ENCODE measurements at places on chromosomes 3 and 15.

DNA sequence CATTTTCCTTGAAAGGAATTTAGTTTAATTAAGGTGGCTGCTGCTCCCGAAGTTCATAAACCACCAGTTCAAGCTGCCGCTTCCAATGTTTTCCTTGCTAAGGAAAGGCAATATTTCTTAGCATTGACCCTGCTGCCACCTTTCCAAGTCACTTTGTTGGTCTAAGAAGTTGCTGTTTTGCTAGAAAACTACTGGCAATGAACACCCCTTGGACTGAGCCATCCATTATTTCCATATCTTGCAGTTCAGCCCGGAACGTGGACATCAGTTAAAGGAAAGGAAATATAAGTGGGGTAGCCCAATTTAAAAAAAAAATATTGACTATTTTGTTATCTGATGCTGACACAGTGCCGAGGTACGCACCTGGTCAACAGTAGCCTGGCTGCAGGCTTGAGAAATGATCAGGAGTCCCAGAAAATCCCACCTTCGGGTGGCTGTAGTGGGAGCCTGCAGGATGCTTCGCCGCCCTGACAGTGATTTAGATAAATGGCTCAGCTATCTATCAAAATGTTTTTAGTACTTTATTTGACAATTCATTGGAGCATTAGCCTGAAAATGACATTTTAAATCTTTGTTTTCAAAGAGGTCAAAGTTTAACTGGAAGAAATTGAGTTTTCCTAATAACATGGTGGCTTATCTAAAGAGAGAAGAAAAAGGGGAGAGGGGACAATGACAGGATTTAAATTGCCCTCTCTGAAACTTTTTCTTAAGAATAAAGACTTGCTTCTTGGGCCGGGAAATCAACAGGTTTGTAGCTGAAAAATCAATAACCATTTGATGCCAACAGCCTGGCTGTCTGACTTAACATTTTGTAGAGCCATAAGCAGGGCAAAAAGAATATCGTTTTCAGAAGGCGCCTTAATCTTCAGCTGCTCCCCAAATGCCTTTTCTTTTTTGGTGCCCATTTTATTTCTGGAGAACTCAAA lies 1.6 kb downstream of the RARB start:
- no peak for DNase-seq

GRCh38 chr3:127377801-127378655 lies 90.2 kb upstream of the PRR20G start:
- DNase-seq = no peak

- no peak for DNase-seq
These were observed 32.2 kb upstream of the MUC13 start for GRCh38 chr3:124966521-124967445.

GRCh38 chr3:41966206-41966605 lies 4.3 kb upstream of the ULK4 start:
- no peak for DNase-seq

DNA sequence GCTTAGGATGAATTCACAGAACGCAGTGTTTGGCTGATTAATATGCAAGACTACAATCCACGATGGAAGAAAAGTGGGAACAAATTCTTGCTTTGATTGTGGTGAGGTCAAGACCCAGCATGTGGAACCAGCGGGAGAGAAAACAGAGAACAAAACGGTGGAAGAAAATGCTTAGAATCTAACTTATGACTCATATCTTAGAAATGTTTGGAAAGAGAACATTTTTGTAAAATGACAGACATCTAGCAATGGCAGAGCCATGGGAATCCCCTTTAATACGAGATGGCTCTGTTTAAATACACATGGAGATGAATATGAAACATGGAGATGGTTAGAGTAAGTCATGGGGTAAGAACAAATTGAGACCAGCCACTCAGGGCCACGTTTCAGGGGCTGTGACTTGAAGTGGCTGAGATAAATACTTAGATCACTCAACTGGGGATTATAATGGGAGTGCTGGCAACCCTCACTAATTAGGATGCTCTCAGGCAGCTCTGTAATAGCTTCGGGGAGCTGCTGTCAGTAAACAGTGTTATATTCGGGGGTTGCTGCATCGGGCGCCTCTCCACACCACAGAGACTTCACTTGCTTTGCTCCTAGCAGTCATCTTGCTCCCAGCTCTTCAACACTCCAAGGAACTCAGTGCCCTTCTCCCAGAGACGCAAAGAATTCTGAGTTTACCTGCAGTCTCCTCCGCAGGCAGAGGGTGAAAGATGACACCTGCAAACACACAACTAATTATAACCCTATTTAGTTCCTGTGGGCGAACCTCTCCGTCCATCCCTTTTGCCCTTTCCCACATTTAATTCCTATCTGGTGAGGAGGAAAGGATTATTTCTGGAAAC lies 68.0 kb upstream of the ONECUT1 start:
- no peak for DNase-seq

DNA sequence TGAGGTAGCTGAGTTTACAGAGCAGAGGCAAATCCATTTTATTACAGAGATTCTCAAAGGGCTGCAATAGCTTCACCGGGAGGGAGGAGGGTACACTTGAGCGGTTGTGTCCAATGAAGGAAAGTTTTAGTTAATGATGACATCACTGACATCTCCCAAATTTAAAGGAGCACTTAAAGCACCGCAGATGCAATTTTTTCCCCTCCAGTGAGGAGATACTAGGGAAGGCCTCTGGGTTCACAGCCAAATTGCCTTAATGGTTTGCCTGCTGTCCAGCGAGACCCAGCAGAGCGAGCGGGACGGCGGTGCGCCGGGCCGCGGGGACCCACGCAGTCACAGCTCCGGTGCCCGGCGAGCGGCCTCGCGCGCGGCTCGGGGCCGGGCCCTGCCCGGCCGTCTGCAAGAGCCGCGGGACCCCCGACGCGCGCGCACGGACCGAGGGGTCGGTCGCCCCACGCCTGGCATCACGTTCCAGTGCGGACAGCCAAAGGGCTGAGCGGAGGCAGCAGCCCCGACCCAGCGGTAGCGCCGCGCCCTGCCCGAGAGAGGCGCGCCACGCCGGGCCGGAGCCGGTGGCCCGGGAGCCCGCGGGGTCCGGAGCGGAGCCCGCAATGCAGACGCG lies 160.5 kb upstream of the CHRNA7 start:
- DNase-seq = peak; percentile 22

DNA sequence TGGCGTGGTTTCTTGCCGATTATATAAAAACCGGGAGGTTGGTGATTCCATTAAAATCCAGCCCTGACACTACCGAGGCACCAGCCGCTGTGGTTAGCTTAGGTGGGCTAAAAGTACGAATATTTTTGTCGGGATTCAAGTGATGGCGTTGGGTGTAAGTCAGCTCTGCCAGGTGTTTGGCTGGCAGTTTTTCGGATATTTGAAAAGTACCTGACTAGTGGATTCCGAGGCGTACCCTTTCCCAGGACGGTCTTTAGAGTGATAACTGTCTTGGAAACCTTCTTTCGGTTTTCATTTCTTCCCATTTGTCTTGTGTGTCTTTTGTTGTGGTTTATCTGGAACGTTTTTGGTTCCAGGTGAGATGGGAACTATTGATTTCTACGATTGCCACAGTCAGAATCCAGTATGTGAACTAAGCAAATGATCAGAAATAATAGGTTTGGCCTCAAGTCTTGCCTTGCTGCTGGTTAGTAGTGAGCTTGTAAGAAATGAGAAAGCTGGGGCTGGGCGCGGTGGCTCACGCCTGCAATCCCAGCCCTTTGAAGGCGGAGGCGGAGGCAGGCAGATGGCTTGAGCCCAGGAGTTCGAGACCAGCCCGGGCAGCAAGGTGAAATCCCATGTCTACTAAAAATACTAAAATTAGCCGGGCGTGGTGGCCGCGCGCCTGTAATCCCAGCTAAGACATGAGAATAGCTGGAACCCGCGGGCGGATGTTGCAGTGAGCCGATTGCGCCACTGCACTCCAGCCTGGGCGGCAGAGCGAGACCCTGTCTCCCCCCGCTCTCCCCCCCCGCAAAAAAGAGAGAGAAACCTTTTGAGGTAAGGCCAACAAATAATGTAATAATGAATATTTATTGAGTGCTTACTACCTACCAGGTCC lies 1.4 kb downstream of the FYTTD1 start:
- DNase-seq = peak; percentile 33

- DNase-seq = no peak
These were observed 46.2 kb upstream of the SEC22A start for GRCh38 chr3:123155471-123156011.

Data from AG20443 (cell line).